ENCODE measurements at places on chromosomes 2 and 18.

DNA sequence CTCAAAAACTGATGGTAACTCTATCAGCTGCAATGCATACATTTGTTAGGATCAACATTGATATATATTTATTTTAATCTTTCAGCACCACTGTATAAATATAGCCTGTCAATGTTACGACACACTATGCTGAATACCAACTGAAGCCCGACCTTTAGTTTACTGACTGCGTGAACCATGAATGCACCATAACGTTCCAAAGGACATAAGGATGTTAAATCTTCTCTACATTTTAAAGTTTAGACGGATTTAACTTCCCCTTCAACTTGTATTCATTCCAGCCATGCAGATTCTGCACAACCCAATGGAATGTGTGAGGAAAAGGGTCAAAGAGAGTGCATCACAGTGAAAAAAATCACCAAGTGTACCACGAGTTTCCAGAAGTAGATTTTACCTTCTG lies 489.5 kb downstream of the IRS1 start:
- no peak for DNase-seq

DNA sequence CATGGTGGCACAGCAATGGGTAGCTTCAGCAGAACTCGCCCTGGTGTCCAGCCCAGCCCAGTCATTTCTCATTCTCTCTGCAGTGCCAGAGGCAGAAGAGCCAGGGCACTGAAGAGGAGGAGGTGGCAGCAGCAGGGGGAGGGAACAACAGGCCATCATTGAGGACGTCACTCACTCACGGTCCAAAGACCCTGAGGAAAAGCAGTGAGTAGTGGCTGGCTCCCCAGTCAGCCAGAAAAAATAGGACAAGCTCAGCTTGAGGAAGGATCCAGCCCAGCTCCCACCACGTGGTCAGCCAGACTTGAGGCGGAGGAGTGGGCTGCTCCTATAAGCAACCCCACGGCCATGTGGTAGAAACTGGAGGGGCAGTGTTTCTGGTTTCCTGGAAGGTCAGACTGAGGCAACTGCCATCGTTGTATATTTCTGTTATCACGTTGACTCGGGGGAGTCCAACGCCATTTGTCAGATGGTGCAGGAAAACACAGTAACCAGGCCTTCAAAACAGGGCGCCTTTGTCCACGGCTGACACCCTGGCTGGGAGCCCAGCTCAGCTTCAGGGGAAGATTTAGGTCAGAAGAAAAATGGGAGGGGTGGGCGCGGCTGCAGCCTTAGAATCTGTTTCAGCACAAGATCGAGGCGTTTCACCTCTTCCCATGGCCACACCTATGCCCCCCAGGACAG lies 19.0 kb upstream of the TMEM247 start:
- no peak for DNase-seq

DNA sequence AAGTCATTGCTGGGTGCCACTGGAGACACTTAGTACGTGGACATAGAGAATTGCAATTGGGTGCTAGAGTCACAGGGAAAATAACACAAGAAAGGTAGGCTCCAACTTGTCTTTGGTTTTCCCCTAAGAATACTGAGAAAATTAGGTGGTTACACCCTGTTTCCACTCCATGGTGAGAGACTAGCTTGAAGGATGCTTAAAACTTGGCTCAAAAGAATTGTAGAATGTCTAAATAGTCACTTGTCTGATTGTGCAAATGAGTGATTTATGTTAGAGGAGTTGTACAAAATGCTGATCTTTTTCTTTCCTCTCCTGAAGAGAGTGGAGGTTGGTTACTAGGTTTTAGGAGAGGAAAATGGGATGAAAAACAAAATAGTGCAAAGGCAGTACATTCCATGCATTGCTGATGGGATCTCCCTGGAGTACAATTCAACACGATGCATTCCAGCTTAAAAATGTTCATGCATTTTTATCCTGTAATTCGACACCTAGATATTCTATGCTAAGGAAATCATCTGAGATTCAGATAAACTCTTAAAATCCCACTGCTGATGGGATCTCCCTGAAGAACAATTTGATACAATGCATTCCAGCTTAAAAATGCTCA lies 2.2 kb upstream of the SERPINB12 start:
- DNase-seq = no peak

GRCh38 chr18:45245091-45245511 lies 370.2 kb upstream of the SLC14A2 start:
- no peak for DNase-seq

GRCh38 chr2:9739531-9739964 lies 103.7 kb upstream of the TAF1B start:
- DNase-seq = peak; percentile 50

DNA sequence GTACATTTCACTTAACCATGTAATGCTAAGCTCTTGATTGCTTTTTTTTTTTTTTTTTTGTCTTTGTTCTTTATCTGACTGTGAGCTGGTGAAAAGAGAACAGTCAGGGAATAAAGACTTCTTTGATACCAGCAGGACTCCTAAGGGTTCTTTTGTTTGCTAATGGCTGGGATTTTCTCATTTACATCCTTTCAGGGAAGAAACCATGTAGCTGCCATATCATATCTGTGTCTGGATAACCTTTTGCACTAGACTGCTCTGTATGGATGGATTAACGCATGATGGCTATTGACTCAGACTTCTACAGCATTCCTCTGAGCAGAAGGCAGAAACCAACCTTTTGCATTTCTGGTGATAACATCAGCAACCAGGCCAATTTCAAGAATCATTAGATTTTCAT lies 504.0 kb downstream of the LRRTM4 start:
- no peak for DNase-seq

DNA sequence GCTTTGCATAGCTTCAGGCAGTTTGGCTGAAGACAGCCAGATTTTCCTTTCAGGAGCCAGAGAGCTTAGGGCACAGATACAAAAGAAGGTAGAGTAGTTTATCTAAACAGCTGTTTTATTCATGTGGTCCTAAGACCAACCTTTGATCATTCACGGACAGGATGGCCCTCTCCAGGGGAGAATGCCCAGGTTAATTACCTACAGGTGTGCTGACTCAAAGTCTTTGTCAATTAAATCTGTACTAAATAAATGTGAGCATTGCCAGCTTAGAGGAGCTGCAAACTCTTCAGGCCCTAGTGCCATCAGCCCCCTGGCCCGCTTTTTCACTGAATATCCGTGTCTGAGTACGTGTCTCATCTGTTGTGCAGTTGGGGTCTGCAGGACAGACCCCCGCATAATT lies 554.7 kb downstream of the NUP35 start:
- no peak for DNase-seq

DNA sequence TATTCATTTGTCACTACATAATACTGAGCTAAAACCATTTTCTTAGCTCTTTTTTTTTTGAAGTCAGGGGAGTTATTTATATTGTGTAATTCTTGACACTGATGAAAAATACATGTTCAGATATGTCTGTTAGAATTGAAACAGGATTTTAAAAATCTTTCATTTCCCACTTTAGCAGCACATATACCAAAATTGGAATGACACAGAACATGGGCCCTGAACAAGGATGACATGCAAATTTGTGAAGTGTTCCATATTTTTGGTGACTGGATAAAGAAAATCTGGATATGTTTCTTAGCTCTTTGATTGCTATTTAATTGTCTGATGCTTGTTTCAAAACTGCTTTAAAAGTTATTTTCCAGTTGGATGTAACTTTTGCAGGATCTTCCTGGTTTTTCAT lies 1963.9 kb upstream of the LRRTM1 start:
- no peak for DNase-seq

- DNase-seq = no peak
Observed at GRCh38 chr18:2919600-2919999, 72.8 kb downstream of the EMILIN2 start.

- DNase-seq = no peak
Observed at GRCh38 chr18:80044072-80044471, 9.8 kb downstream of the RBFA start.

All from GM12892 (cell line).